ENCODE measurements at places on chromosomes 12 and 14.
A peak's percentile ranks its signal among the peaks of the same experiment; 100 is the strongest.

GRCh38 chr12:9079883-9080675, 35.6 kb downstream of the A2M start:
- DNase-seq, result no peak

DNA sequence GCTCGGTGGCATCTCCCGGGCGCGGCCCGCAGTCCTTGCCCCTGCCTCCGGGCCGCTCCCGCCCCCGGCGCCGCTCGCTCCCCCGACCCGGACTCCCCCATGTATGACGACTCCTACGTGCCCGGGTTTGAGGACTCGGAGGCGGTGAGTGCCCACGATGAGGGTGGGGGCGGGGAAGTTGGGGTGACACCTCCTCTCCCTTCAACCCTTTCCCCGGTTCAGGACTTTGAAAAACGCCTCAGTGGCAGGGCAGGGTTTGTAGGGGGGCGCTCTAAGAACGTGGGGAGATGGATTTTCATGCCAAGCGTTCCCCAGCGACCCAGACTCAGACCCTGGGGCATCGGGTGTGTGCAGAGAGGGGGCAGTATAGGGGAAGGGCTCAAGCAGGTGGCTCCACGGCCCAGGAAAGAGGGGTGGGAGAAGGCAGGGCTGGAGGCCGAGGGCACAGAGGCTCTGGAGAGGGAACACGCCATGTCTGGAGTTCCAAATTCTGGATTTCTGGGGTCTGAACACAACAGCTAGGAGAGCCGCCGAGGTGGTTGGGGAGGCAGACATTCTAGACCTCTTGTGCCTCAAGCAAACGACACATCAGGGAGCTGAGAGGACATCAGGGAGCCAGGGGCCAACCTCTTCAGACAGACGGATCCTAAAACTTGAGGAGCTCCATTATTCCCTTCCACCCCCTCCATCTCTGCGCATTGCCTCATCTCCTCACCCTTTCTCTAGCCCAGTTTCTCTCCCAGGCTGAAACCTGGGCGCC, 715 bp downstream of the CACNB3 start:
- DNase-seq, result peak; percentile 25

GRCh38 chr12:116385486-116386217, 108.2 kb upstream of the MED13L start:
- DNase-seq, result no peak

- DNase-seq, result no peak
These were observed 151.1 kb upstream of the HMGA2 start for GRCh38 chr12:65673156-65673690.

- DNase-seq, result no peak
These were observed 123.5 kb upstream of the FBXO33 start for GRCh38 chr14:39555749-39556148.

DNA sequence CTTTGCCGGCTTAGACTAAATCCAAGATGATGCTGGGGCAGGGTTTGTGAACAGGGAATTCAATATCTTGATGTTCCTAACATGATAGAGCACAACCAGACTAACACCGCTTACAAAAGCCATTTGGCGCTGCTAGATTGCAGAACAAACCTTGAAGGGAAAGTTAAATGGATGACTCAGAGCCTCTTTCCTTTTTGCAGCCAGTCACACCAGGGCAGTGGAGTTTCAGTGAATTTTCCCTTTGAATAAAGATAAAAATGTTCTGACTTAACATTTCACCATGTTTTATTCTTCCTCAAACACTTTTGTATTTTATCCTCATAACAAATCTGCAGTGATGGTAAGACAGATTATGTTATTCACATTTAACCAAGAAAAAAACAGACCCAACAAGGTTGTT, 47.3 kb downstream of the PDE6H start:
- no peak for DNase-seq

DNA sequence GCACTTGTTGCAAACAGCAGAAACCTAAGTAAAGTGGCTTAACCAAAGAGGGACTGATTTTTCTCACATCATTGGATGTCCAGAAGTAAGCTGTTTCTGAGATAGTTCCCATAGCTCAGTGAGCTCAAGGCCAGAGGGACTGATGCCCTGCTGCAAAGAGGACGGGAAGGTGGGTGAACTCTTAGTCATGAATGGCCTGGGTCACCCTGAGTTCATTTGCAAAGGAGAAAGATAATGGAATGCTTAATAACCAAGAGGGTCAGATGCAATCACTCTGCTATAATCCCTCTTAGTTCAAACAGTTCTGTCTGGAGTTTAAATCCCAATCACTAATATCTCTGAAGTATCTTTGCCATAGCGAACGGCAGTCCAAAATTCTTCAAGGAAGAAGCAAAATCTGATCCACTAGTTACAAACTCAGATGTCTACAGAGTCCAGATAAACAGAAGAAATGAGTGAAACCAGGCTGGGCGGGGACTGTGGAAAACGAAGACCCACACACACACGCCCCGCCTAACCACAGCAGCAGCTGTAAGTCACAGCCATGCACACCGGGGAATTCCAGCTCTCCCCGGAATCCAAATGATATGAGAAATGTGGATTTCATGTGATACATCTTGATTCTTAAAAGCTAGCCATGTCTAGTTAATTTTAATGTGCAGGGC, 289.5 kb downstream of the TMEM132D start:
- DNase-seq, result no peak

- no peak for DNase-seq
These were observed 1086.5 kb downstream of the SLC6A15 start for GRCh38 chr12:83826112-83826511.

DNA sequence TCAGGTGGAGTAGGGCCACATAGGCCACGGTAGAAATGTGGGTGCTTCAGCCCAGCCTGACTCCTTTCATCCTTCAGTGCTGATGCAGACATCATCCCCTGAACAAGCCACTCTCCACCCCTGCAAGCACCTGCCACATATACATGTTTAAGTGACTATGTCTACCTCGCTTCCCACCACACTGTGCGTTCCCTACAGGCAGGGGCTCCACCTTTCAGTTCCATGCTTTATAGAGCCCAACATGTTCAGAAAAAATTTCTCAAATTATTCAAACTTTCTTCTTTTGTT, 11.6 kb downstream of the SLC7A7 start:
- no peak for DNase-seq

GRCh38 chr14:104136472-104137296, 1.7 kb upstream of the KIF26A start:
- DNase-seq, result peak; percentile 0

DNA sequence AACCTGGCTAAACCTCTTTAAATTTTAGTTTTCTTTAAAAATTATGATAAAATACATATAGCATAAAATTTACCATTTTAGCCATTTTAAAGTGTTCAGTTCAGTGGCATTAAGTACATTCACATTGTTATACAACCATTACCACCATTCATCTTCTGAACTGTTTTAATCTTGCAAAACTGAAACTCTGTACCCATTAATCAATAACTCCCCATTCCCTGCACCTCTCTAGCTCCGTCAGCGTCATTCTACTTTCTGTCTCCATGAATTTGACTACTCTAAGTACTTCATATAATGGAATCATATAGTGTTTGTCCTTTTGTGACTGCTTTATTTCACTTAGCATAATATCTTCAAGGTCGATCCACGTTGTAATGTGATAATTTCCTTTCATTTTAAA, 75.8 kb upstream of the DDHD1 start:
- no peak for DNase-seq

GRCh38 chr14:84750284-84750683, 779.7 kb upstream of the FLRT2 start:
- DNase-seq, result no peak

DNA sequence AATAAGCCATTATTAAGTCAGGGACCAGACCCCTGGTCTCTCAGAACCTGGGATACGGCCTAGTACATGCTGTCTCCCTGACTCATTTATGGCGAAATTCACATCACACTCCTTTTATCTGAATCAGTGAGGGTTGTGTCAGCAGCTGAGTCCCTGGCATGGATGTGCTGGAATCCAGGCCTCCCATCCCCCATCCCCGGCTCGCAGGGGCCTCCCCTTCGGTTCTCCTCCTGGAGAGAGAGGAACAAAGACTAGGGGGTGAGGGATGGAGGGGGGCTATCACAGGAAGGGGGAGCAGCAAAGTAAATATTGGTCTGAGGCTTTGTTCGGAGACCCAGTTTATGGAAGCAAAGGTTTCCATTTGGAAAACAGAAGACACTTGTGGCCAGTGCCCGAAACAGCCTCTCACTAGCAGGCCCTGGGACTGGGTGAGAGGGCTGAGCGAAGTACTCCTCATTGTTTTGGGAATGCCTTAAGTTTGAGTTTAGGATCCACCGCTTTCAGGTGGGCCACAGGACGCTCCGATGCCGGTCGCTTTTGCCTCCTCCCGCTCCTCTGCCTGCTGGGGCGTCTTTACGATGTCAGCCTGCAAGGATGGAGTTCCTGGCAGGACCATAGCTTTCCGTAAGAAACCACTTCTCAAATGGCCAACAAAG, 145.0 kb downstream of the PRKCH start:
- no peak for DNase-seq

GRCh38 chr14:73153272-73153671, 17.0 kb downstream of the PSEN1 start:
- DNase-seq, result no peak

GRCh38 chr12:47846294-47846996, 26.7 kb upstream of the HDAC7 start:
- DNase-seq, result no peak

DNA sequence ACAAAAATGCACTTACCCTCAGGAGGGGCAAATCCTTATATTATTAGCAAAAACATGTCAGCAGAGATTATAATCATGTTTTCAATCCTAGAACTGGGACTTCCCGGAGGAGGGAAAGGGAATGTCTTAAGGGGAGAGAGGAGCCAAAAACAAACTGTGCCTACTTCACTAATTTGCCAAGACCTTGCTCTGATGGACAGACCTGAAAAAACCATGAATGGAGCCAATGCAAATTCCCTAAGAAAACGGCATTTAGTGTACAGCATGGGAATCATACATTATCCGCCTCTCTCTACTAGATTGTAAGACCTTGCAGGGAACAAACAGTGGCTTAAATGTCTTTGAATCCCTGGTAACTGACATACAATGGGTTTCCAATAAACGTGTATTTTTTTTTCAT, 70.4 kb downstream of the NTN4 start:
- no peak for DNase-seq

DNA sequence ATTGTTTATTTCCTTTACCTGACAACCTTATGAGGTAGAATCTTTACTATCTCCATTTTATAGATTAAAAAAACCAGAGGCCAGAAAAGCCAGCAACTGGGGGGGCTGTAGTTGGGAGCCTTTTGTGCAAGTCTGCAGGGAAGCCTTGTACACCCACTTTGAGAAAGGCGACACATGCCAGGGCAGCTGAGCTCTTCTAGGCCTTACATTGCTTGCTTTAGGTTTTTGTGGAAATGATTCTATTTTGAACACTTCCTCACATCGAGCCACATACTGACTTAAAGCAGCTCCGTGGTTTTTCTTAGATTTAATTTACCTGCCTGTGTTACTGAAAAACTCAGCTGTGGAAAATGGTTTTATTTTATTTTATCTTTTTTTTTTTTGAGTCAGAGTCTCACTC, 34.6 kb downstream of the EP400 start:
- DNase-seq, result no peak

GRCh38 chr14:22262881-22263280, 326.1 kb downstream of the DAD1 start:
- no peak for DNase-seq

GRCh38 chr12:69701826-69702225, 2.7 kb upstream of the BEST3 start:
- DNase-seq, result no peak

DNA sequence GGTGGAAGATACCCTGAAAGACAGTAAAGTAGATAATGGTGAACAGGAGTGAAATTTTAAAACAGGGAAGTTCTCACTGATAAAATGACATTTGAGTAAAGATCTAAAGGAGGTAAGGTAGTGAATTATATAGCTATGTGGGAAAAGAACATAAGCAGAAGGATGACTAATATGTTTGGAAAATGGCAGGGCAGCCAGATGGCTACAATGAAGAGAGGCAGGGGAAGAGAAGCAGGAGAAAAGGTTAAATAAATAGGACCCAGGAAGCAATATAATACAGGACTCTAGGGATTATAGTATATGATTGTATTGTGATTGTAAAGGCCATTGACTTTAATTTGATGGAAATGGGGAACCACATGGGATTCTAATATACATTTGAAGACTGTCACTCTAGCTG, 33.0 kb downstream of the SCFD1 start:
- no peak for DNase-seq

Measured in CD4-positive, alpha-beta T cell treated with Interleukin-1 beta for 1 hour (primary cell).